CD4-positive, alpha-beta memory T cell (primary cell): ENCODE measurements at places on chromosomes 3 and 15. TPM values are rescaled to one million over a fixed set of nuclear protein-coding genes. Genes with fewer than 3 reads are reported as not detected.

Gene FANCD2
- 5.3 TPM for polyA plus RNA-seq

Gene MKRN2OS
- not detected for polyA plus RNA-seq

Gene ZDHHC19
- polyA plus RNA-seq = not detected

GRCh38 chr15:38860674-38861073, 296.1 kb upstream of the RASGRP1 start:
- DNase-seq = no peak

- no peak for DNase-seq
Observed at GRCh38 chr3:97932387-97932801, 39.8 kb downstream of the RIOX2 start.

DNA sequence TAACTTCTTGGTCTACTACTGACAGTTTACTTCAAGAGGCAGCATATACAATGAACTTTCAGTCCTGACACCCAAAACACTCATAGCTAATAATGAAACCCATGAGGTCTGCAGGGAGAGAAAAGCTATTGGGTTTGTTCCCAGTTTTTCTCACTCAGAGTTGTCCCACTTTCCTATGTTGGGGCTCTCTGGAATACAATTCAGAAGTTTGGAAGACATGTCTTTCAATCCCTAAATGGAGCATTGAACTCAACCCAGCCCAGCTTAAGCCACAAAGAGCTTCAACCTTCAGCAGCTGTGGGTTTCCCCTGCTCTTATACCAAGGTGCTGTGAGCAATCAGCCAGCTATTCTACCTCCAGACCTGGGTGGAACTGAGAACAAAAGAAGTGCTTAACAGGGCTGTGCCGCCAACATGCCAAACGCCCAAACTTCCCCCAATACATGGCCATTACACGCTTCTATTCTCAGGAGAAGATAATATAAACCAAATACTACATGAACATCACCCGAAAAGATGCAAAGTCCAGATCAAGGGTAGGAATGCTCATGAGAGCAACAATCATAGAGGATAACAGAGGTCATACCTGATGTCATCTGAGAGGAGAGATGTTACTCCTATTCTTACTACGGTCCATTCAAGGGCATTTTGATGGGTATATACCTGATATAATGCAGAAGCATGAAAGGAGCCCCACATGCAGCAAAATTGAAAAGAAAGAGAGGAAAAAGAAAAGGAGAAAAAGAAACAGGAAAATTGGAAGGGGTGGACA, 131.2 kb upstream of the TGFBR2 start:
- no peak for DNase-seq

GRCh38 chr15:59301527-59301926, 71.1 kb downstream of the MYO1E start:
- no peak for DNase-seq

DNA sequence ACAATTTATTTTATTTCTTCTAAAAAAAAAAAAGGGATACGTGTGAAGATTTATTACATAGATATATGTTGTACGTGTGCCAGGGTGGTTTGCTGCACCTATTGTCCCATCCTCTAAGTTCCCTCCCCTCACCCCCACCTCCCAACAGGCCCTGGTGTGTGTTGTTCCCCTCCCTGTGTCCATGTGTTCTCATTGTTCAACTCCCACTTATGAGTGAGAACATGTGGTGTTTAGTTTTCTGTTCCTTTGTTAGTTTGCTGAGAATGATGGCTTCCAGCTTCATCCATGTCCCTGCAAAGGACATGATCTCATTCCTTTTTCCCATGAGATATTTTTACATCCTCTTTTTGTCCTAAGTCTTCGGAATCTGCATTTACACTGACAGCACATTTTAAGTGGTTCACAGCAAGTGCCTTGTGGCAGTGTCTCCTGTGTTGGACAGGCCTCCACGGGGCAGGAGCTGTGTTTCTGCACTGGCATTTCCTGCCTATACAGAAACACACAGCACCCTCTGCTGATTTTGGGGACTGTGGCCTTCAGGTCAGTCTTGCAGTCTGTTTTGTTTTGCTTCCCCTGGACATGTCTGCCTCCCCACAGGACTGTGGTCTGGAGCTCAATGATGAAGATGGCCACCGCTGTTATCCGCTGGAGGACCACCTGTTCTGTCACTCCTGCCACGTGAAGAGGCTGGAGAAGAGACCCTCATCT, 12.7 kb upstream of the SACM1L start:
- DNase-seq = no peak
